ENCODE measurements at places on chromosomes 2 and 18.

GRCh38 chr2:177031438-177032180 is 181.0 kb upstream of the HNRNPA3 start:
- DNase-seq = no peak

DNA sequence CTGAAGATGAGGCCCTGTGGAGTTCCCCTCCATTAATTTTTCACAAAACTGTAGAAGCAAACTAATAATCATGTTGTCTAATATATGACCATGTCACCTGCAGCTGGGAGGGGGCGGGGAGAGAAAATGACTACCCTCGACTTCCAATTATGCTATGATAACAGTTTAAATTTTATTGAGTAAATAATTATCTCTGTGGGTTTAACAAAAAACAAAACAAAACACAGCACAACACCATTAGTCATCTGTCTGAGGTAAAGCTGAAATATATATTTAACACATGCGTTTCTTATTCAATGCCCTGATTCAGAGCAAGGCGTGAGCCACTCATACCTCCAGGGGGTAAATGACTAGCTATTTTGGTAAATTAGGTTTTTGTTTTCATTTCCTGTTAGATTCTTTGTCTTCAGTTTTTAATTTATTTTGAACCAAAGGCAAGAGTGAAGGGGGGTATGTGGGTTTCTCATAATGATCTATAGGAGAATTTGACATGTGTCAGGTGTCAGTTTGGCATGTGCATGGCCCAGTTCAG is 77.4 kb upstream of the ZCCHC2 start:
- no peak for DNase-seq

DNA sequence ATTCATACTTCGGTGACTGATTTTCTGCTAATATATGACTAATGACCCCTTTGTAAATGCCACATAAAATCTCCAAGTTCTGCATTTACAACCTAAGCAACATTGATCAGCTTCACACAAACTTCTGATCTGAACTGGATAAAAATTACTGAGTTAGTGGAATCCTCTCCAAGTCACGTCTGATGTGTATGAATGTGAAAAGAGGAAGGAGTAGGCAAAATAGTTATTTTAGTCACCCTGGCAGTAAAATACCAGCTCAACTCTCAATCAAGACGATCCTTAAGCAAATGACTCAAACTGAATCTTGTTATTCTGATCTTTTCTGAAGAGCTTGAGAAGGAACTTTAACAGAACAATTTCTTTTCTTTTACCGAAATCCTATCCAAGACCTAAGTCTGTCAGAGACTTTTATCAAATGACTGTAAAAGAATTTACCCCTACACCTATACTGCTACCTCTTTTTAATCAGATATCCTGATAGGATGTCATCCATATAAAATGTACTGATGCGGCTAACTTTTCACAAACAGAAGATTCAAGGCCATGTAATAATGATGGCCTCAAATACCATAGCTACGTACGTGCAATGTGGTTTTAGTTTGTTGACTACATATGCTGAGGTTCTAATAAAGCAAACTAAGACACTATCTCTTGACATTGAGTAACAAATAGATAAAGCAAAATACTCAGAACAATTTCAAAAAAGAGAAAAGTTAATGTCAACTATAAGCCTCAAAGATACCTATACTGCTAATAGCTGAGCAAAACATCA is 23.7 kb downstream of the CUL3 start:
- no peak for DNase-seq

GRCh38 chr18:36075862-36076587 is 8.7 kb upstream of the RPRD1A start:
- DNase-seq = no peak

DNA sequence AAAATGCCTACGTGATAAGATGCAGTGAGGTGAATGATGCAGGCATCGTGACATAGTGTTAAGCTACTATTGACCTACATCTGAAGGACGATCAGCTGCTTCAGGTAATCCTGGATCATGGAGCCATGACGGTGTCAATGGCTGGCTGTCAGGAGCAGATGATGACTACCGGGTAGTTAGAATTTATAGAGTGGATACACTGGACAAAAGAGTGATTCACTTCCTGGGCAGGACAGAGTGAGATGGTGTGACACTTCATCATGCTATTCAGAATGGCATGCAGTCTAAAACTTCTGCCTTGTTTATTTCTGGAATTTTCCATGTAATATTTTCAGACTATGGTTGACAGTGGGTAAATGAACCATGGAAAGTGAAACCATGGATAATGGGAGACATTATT is 29.5 kb downstream of the METTL8 start:
- no peak for DNase-seq

DNA sequence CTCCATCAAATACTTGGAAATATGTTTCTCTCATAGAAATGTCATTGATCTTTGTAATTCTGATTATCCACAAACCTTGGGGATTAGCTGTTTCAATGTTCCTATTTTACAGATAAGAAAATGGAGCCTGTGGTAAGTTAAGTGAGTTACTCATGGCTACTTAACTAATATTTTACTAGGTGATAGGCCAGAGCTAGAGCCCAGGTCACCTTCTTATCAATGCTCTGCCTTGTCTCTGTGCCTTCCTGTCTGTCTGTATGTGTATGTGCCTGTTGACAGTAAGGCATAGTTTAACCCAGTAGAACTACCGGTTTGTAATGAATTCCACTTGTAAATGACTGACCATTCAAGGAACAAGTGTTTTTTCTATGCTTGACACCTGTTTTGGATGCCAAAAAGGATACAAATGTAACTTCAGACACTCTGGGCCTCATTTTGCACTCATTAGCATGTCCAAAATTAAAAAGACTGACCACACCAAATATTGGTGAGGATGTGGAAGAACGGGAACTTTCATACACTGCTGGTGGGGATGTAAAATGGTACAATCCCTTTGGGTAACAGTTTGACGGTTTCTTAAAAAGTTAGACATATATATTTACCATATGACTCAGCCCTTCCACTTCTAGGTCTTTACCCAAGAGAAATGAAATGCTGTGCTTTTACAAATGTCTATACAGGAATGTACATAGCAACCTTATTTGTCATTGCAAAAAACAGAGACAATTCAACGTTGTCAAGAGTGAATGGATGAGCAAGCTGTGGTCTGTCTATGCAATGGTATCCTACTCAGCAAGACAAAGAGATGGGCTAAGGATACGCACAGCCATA is 19.6 kb upstream of the IL1A start:
- no peak for DNase-seq

DNA sequence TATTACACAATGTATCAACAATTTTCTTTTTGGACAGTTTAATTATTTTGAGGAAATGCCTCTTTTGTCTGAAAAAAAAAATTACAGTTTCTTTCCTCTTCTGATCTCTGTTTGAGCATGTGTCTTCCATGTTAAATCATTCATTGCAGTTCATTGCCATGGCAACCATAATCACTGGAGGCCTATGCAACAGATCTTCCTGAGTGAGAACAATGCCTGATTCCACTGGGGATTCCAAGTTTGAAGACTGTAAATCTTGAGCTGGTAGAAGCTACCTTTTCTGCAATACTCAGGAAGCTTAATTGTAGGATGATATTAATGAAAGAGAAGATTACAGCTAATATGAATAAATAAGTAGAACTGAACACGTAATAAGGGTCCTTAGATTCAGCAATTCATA is 721.4 kb upstream of the CNTNAP5 start:
- DNase-seq = no peak

DNA sequence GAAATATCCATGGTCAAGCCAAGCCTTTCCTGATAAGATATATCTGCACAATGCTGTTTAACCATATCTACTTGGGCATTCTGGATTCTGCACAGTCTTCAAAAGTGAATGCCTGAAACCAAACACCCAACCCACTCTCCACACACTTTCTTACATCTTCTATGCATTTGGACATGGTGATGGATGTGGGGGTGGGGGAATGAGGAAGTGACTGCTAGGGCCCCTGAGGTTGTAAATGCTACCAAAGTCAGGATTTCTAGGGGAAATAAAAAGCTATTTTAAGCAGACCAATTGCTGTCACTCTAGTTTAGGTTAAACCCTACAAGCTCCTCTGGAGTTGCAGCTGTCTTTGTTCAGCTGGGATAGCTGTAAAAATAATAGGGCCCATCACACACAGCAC is 26.7 kb upstream of the TGFA start:
- DNase-seq = no peak

- no peak for DNase-seq
Observed at GRCh38 chr2:217107480-217107879, 247.6 kb upstream of the TNP1 start.

DNA sequence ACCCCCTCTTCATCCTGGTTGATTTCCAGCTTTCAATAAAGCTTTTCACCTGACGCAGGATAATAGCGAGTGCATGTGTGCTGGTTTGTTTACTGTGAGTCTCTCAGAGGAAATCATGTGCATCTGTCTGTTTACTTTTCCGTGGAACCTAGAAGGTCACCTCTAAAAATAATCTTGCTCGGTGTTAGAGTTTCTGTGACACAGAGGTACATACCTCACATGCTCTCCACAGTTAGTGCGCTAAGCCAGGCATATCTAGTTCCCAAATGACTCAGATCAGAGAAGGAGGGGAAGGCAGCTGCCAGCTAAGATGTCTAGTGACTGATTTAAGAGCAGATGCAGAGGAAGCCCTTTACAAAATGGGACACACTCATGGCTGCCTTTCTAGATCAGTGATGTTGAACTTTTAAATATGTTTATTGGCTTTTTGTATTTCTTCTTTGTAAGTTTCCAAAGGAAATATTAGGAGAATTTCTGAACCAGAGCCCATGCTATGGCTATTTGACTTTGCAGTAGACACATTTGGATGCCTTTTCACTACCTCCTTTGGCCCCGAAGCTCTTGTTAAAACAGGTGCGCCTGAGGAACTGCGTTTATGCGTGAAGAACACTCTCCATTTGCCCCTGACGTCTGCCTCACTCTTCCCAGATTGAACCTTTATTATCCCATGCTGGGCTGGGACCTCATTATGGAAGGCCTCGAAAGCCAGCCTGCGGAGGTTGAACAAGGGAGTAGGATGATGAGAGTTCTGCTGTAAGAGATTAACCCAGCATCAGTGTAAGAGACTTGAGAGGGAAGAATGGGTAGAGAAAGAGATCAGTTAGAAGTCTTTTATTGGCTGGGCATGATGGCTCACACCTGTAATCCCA is 145.6 kb downstream of the FAM161A start:
- DNase-seq = no peak

DNA sequence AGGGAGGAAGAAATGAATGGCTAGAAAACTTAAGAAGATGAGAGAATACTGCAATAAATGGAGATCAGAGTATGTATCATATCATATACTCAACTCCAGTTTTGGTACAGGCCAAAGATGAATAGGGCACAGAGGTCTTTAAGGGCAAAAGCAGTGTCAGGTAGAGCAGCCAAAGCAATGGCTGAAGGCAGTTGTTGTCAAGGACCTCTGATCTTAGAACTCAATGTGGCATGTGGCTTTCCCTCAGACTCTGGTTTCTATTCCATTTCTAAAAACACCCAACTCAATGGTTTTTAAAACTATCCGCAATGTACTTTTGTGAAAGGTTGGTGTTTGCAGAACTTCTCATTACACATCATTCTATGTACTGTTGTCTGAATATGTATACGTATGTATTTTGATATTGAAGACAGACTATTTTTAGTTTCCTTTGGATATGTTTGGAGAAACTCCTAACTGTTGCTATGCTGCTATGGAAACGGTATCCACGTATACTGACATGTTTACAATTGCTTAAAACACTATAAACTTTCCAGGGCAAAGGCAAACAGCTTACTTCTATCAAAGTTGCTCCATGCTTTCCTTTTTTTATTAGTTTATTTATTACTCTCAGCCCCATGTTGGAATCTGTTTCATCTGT is 58.1 kb upstream of the PELI1 start:
- no peak for DNase-seq

GRCh38 chr18:67199993-67200617 is 316.4 kb downstream of the DSEL start:
- DNase-seq = no peak

GRCh38 chr2:225598426-225598825 is 198.9 kb downstream of the NYAP2 start:
- DNase-seq = no peak

GRCh38 chr2:181850936-181851560 is 40.5 kb upstream of the ITPRID2 start:
- no peak for DNase-seq

DNA sequence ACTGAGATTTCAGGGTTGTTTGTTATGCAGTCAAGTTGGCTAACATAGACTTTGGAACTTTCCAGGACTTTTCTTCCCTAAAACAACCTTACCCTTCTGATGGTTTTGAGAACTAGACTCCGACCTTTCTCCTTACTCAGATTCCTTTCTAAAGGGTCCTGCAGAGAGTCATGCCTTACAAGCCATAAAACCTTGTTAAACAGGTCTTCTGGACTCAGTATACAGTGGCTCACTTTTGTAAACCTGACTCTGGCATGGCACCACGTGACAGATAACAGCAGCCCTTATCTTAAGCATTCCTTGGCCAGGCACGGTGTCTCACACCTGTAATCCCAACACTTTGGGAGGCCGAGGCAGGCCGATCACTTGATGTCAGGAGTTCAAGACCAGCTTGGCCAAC is 253.2 kb upstream of the RAB6C start:
- DNase-seq = no peak

DNA sequence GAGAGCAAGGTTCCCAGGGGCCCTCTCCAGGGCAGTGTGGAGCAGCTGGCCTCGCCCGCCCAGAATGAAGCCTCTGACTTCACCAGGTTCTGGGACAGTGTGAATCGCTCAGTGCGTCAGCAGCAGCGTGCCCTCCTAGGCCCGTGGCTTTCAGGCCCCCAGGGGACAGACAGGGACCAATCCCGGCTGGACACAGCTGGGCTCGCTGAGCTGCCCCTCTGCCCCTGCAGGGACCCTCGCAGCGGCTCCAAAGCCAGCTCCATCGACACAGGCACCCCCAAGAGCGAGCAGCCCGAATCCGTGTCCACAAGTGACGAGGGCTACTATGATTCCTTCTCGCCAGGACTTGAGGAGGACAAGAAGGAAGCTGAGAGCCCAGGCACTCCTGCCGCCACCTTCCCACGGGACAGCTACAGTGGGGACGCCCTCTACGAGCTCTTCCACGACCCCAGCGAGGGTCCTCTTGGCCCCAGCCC is 7.6 kb downstream of the AMER3 start:
- no peak for DNase-seq

GRCh38 chr18:11729556-11729955 is 40.5 kb downstream of the GNAL start:
- no peak for DNase-seq

GRCh38 chr2:155099784-155100183 is 401.3 kb downstream of the KCNJ3 start:
- no peak for DNase-seq

DNA sequence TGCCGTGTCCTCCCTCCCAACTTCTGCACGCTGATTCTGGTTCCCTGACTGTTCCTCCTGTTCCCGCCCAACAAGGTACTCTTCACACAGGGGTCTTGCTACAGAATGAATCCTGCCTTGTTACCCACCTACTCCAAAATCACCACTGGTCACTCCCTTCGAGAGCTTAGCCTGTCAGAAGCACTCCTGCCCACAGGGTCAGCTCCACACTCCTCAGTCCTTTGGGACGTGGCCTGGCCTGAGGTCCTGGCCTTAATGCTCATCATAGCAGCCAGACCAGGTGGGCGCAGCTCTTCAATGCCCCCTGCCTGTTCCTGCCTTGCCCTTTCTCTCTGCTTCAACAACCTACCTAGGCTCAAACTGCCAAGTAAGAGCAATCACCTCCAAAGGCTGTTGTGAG is 27.8 kb upstream of the ID2 start:
- DNase-seq = no peak

- no peak for DNase-seq
Observed at GRCh38 chr2:237864444-237864931, 5.1 kb downstream of the RAMP1 start.

All from hypothalamus (tissue), 51 donors.